ENCODE measurements at places on chromosomes 2 and 18.

- no peak for DNase-seq
Measured at GRCh38 chr18:48326901-48327675, 82.1 kb downstream of the ZBTB7C start.

DNA sequence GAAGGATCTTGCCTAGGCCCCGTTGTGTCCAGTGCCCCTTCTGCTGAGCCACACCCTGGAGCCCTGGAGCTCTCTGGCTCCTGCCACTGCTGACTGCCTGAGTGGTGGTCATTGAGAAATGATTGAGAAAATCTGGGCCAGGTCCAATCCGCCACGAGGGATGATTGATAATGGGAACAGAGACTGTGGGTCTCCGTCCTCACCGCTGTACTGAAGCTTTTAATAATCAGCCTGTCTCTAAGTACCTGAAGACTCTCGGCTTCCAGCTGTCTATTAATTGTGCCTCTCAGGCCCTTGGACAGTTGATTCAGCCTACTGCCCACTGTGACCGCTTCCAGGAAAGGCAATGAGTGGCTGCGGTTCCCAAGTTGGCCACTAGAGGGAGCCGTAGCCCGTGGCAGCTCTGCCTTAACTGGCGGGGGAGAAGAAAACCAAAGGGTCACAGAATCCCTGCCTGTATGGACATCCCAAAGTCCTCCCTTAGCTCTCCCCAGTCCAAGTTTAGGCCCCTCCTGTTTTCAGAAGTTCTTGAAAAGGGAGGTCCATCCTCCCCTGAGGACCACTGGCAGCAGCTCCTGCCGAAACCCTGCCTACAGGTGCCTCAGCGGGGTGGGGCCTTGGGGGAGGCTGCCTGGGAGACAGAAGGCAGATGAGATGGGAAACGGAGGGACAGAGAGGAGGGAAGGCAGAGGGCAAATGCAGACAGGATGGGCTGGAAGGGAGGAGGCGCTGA, 213.6 kb downstream of the TNS1 start:
- peak; percentile 62 for DNase-seq

DNA sequence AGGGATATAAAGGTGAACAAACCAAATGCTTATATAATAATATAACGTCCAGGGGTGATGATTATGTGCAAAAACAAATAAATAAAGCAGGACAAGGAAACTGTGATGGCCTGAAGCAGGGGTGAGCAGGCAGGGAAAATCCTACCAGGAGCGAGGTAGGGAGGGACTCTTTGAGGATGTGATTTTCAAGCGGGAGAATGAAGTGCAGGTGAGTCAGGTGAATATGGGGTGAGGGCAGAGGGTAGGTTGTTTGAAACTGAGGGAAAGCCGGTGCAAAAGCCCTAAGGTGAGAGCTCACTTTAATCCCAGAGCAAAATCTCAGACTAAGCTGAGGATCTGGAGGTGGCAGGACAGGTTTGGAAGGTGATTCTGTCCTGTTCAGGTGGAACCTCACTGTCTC, 40.7 kb downstream of the CYP26B1 start:
- DNase-seq, result no peak

DNA sequence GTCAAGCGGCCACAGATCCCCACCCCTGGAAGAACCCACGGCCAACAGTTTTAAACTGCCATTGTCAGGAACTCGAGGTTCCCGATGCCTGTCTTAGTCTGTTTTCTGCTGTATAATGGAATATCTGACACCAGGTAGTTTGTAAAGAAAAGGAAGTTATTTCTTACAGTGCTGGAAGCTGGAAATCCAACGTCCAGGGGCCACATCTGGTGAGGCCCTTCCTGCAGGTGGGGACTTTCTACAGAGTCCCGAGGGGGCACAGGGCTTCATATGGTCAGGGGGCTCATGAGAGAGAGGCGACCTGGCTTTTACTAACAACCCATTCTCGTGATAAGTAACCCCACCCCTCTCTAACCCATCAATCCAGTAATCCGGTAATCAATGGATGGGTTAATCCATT, 501.6 kb upstream of the MYT1L start:
- DNase-seq, result no peak

- no peak for DNase-seq
Measured at GRCh38 chr18:36454245-36454644, 156.7 kb downstream of the FHOD3 start.

DNA sequence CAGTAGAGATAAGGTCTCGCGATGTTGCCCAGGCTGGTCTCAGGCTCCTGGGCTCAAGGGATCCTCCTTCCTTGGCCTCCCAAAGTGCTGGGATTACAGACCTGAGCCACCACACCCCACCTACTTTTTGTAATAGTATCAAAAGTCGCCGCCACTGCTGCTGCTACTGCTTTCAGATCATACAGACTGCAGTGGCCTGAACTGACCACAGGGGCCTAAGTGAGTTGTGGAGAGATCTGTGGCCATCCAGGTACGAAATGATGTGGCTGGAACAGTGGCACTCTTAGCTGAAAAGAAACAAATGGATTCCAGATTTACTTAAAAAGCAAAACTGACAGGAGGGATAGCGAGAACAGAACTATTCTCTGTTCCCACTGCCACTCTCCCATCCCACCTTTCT, 32.9 kb upstream of the POMC start:
- DNase-seq, result no peak

DNA sequence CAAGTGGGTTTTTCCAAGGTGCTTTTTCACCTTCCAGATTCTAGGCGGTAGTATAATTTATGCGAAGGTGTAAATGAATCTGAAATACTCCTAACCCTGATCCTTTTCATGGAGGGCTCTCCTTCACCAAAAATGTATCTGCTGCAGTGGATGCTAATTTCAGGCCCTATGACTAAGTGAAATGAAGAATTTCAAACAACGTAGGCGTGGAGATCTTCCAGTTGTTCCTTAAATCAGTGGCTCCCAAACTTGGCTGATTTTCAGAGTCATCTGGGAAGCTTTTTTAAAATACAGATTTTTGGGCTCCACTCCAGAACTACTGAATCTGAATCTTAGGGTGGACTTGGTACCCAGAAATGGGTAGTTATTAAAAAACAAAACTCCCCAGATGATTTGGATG, 5.5 kb downstream of the GCKR start:
- DNase-seq, result no peak

GRCh38 chr2:105801961-105802360, 57.2 kb downstream of the NCK2 start:
- DNase-seq, result no peak

DNA sequence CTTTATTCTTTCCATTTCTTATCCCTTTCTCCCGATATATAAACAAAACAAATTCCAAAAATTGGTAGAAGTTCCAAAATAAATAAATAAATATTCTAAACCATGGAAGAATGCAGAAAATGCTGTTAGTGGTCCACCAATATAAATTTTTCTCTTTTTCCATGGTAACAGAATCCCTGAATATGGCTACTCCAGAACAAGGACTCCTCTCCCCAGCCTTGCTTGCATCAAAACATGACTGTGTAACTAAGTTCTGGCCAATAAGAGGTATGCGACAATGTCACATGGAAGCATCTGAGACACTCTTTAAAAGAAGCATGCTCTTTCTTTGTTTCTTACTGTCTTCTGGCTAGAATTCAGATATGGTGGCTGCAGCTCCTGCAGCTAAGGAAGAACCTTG, 325.1 kb upstream of the TANK start:
- no peak for DNase-seq

GRCh38 chr2:9675415-9676351, 44.9 kb upstream of the YWHAQ start:
- no peak for DNase-seq

DNA sequence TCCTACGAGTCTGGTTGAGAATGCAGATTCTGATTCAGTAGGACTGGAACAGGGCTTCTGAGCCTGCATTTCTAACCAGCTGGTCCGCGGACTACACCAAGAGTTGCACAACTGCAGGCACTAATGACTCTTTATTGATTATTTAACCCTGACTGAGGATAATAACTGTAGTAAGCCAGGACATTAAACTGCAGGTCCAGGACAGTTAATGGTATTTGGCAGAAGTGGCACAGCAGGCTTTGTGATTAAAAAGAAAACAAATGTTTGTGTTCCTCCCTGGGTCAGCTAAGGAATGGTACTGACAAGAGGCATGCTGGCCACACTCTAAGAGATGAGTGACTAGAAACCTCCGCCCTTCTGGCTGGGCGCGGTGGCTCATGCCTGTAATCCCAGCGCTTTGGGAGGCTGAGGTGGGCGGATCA, 59.4 kb downstream of the ALPK2 start:
- DNase-seq, result no peak

DNA sequence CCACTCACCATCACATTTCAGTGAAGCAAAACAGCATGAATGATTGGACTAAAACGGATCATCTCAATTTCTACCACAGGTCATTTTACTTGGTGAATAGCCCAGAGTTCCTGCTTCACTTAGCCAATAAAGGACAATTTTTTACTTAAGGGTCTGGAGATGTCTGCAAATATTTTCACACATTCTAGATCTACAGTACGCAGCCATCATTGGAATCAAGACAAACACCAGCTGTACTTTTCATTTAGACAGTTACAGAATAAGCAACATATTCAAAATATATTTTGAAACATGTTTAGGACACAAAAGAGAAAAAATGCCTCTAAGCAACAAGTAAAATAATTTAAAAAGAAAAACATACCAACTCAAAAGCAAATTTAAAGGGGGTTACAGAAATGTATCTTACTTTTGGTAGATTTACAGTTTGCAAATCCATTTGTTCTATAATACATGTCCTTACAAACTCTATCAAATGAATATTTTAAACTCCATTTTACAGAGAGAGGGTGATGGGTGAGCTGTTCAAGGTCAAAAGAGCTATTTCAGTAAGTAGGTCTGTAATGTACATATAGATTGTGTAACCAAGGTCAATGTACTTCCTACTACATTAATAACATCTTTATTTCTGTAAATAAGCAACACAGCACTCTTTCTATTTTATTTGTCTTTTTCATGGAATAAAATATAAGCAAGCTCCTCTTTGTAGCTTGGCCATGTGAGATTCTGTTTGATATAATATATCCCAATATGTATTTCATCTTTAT, 13.4 kb downstream of the PPP1R1C start:
- DNase-seq, result no peak

DNA sequence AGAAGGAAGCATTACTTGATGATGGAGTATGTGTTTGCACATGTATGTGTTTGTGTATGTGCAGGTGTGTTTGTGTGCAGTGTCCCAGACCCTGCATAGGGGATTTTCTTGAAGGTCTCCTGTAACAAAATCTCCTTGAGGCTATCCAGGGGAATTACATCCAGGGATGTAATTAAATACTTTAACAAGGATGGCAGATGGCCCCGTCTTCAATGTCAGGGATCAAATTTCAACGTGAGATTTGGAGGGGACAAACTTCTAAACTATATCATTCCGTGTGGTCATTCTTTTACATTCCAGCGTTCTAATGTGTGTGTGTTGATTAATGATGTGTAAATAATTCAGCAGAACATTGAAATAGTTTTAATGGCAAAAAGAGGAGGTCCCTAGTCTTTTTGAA, 3.3 kb downstream of the UGT1A9 start:
- DNase-seq, result no peak

DNA sequence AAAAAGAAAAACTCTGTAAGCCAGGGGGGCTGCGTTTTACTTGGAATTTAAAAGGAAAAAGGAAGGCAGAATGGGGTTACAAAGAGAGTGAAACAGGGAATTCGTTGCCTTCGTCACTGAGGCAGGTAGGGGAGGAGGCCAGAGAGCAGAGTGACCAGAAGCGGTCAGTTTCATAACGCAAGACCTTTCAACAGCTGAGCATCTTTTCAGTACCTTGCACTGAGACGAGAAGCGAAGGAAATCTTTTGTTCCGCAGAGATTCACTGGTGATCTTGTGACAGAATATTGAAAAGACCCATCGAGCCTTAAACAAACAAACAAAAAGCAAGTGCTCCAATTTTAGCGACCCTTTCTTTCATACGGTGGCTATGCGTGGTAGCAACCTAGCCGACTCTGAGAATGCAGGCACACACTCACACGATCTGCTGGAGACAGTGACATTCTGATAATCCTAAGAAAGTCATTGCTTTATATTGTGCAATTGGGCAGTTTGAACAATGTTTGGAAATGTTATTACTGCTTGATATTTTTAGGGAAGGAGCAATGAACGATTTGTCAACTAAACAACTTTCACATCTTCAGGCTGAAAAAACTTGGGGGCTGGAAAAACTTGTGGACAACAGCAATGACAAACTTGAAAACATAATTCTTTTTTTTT, 93.8 kb upstream of the ODC1 start:
- no peak for DNase-seq

DNA sequence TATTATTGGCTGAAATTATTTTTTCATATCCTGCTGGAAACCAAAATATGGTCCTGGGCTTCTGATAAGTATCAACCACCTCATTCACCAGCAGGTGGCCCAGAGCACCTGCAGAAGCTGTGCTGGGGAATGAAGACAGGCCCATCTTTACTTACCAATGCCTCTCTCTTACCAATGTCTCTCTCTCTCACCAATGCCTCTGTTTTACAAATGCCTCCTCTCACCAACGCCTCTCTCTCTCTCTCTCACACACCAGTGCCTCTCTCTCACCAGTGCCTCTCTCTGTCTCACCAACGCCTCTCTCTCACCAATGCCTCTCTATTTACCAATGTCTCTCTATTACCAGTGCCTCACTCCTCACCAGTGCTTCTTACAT, 2.3 kb upstream of the MAL start:
- no peak for DNase-seq

DNA sequence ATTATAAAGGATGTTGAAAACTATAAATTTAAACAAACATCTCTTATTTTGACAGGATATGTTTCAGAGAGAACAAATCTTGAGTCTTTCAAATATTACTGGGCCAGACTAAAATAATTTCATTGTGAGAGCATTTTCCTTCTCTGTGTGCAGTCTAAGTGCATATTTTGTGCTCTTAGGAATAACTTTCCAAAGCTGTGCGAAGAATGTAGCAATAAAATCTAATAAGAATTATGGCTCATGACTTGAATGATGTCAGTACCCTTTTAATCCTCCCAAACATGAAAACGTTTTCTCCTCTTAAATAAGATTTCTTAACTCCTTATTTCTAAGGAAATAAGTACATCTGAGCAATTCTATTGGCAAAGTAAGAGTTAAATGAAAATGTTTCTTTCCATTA, 76.2 kb upstream of the EFEMP1 start:
- no peak for DNase-seq

DNA sequence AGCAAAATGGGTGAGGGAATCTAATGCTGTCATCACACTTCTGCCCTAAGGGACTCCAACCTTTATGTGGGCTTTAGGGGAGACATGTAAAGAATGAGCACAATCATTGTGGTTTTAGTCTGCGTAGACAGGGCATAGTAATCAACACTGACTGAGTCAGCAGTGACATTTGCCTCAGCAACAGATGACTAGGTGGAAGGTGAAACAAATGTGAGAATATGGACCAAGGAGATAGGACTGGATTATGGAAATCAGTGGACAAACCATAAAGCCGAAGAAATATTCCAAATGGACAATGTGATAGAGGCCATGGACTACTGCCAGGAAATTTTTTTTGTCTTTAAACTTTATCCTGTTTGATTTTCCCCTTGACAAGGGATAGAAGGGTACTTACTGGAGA, 83.9 kb downstream of the PDK1 start:
- no peak for DNase-seq

GRCh38 chr2:108460345-108461037, 11.5 kb downstream of the GCC2 start:
- no peak for DNase-seq

GRCh38 chr2:43435746-43436145, 160.1 kb downstream of the THADA start:
- DNase-seq, result no peak
